GM23338 (cell line): ENCODE measurements at places on chromosomes 6 and 20. TPM values are rescaled to one million over a fixed set of nuclear protein-coding genes. Genes with fewer than 3 reads are reported as not detected.

The BPHL gene
- polyA plus RNA-seq: 38.4 and 45.5 TPM in 2 replicates

The MCUR1 gene
- 63.5 and 65.3 TPM in 2 replicates for polyA plus RNA-seq

The TBX18 gene
- not detected in 2 replicates for polyA plus RNA-seq

The HLA-DQB1 gene
- polyA plus RNA-seq: 6.5 and 17.3 TPM in 2 replicates

The RPRD1B gene
- 6.3 and 7.3 TPM in 2 replicates for polyA plus RNA-seq

The RING1 gene
- polyA plus RNA-seq: 6.4 and 8.3 TPM in 2 replicates

The CYP24A1 gene
- 0.10 TPM in 1 of 2 replicates, not detected in the other for polyA plus RNA-seq

The SLC17A2 gene
- not detected in 2 replicates for polyA plus RNA-seq

The SIM1 gene
- polyA plus RNA-seq: 0.14 and 0.42 TPM in 2 replicates

The EPHA7 gene
- polyA plus RNA-seq: 1.4 and 3.3 TPM in 2 replicates

The HLA-G gene
- 2.5 and 2.6 TPM in 2 replicates for polyA plus RNA-seq
